SJCRH30 (cell line): ENCODE measurements at places on chromosomes 7 and 10. TPM values are rescaled to one million over a fixed set of nuclear protein-coding genes. Genes with fewer than 3 reads are reported as not detected.

Gene NPSR1
- total RNA-seq = not detected in 2 replicates

Gene CALML5
- total RNA-seq = not detected in 2 replicates

GRCh38 chr7:24059775-24060174, 224.2 kb upstream of the NPY start:
- DNase-seq = no peak

DNA sequence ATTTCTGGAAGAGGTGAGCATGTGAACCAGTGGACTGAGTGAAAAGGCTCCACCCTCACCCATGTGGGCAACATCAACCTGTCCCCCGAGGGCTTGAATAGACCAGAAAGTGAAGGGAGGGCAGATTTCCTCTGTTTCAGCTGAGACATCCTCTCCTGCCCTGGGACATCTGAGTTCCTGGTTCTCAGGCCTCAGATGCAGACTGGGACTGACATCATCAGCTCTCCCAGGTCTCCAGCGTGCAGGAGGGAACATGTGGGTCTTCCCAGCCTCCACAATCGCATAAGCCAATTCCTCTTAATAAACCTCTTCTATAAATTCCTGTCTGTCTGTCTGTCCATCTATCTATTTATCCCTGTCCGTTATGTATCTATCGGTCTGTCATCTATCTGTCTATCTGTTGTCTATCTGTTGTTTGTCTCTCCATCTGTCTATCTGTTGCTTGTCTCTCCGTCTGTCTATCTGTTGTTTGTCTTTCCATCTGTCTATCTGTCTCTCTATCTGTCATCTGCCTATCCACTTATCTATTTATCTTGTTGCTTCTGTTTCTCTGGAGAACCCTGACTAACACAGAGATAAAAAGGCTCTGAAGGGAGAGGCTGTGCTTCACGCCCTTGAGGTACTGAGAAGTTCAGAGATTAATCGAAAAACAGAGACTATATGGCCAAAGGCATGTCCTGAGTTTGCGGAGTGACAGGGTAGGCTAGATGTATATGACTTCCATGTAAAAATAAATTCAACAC, 140.3 kb upstream of the PFKP start:
- no peak for DNase-seq

GRCh38 chr10:45514291-45515270, 140.6 kb downstream of the ALOX5 start:
- DNase-seq = peak; percentile 80

- DNase-seq = no peak
These were observed 54.3 kb upstream of the NRP1 start for GRCh38 chr10:33388785-33389184.

GRCh38 chr10:43038783-43039623, 37.9 kb upstream of the RET start:
- DNase-seq = no peak

DNA sequence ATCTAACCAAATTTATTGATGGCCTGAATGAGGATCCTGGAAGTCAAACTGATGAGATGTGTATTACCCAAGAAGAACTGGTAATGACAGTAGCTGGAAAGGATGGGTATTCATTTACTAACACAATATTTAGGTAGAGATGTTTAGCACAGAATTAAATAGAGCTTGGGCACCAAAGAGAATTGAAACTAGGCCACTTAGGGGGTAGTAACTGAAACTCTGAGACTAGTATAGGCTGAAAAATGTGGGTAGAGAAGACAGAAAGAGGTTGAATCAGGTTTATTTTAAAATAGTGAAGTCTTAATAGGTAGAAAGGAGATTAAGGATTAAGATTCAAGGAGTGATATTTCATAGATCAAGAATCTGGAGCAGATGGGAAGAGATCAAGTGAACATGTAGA, 155.8 kb downstream of the MLLT10 start:
- DNase-seq = no peak

Gene RPEL1
- total RNA-seq = not detected in 2 replicates
